ENCODE measurements at places on chromosomes 2 and 18.
A peak's percentile ranks its signal among the peaks of the same experiment; 100 is the strongest.

GRCh38 chr18:50091509-50092244, 103.3 kb downstream of the MYO5B start:
- no peak for DNase-seq

DNA sequence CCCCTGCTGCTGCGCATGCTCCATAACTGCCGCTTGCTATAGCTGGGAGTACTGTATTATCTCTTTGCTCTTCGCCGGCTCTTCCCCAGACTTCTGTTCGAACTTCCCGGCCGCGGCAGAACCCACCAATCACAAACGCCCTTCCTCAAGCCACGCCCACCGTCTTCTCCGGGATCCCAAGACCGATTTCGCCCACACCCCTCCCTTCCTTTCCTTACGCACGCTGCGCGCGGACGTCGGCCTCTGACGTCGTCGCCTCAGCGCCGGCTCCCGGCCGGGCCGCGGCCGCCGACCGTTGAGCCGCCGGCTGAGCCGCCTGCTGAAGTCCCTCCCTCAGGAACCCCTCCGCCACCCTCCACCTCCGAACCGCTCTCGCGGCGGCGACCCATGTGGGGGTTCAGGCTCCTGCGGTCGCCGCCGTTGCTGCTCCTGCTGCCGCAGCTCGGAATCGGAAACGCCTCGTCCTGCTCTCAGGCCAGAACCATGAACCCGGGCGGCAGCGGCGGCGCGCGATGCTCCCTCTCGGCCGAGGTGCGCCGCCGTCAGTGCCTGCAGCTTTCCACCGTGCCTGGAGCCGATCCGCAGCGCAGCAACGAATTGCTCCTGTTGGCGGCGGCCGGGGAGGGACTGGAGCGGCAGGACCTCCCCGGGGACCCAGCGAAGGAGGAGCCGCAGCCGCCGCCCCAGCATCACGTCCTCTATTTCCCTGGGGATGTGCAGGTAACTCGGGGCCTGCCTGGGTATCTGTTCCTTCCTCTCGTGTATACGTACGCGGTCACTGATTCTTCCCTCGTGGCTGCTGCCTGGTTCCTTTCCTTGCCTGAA, at the start of gene C2orf69:
Gene C2orf69, plus strand, starts transcription at position 242 of the 825 bp plus-strand sequence. Its CDS starts 146 bp downstream, at position 388.
- DNase-seq, result peak; percentile 95

GRCh38 chr2:126990200-126990599, 91.5 kb downstream of the TEX51 start:
- no peak for DNase-seq

- peak; percentile 41 for DNase-seq
Measured at GRCh38 chr2:201797175-201797840, 9.0 kb upstream of the CDK15 start.

GRCh38 chr2:11132036-11132671, 23.1 kb upstream of the SLC66A3 start:
- DNase-seq, result no peak

- no peak for DNase-seq
Measured at GRCh38 chr2:102749938-102750337, 11.9 kb upstream of the TMEM182 start.

DNA sequence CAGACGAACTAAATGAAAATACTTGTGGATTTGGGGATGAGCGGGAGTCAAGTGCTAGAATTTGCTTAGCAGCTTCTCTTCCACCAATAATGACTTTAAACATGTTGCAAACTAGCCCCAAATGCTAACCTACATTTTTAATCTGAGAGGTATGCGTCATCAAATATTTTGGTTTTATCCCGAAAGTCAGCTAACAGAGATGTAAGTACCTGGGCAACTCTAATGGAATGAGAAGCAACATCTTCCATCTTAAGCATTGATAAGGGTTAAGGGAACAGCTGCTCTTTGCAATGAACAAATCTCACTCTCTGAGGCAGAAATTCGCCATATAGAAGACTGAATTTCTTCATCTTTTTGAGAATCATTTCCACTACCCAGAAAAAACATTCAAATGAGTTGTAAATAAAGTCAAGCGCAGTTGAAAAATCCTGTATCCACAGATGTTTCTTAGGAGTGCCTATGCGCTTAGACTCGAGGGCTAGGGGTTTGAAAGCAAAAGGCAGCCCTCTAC, 926 bp upstream of the YPEL5 start:
- DNase-seq, result peak; percentile 58

- peak; percentile 86 for DNase-seq
Measured at GRCh38 chr2:113111823-113112287, 15.5 kb upstream of the IL1RN start.

GRCh38 chr2:210862283-210863065, 306.1 kb downstream of the CPS1 start:
- no peak for DNase-seq

DNA sequence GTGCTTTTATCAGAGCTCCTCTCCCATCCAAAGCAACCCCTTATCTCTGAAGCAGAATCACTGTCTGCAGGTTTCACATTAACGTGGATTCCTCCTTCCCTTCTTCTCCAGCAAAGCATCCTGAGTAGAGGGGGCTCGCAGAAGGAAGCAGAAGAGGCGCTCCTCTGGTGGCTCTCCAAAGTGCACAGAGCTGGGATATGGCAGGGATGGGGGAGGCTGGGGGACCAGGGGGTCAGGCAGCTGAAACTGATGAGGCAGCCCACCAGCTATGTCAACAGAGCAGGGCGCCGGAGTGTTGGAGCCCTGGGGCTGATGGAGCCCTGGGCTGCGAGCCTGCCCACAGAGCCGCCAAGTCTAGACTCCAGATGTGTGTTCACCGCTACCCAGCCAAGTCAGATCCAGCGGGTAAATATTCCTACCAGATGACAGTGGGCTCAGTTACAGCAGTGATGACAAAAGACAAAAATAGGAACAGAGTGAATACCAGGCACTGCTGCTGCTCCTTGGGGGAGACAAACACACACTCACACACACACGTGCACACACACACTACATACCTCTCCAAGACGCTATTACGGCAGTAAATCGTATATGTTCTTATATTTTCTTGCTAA, 678.3 kb upstream of the ID2 start:
- no peak for DNase-seq

GRCh38 chr18:35743916-35744315, 162.4 kb downstream of the GALNT1 start:
- DNase-seq, result no peak

GRCh38 chr2:240455272-240455646, 19.8 kb downstream of the GPC1 start:
- DNase-seq, result no peak

DNA sequence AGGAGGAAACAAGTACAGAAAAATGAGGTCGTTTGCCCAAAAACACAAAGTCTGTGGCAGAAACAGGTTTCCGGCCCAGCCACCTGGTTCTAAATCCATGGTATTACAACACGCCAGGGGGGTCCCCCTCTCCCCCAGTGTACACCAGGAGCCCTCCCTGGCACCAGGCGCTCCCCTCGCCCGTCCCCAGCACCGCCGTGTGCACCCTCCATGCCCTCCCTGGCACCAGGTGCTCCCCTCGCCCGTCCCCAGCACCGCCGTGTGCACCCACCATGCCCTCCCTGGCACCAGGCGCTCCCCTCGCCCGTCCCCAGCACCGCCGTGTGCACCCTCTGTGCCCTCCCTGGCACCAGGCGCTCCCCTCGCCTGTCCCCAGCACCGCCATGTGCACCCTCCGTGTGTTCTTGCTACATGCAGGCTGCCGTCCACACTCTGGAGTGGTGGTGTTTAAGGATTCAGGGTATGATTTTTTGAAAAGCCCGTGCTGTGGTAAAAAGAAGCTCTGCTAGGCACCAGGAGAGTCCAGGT, 59.8 kb upstream of the NFATC1 start:
- no peak for DNase-seq

GRCh38 chr2:74333175-74333574, 10.0 kb downstream of the SLC4A5 start:
- DNase-seq, result peak; percentile 41

DNA sequence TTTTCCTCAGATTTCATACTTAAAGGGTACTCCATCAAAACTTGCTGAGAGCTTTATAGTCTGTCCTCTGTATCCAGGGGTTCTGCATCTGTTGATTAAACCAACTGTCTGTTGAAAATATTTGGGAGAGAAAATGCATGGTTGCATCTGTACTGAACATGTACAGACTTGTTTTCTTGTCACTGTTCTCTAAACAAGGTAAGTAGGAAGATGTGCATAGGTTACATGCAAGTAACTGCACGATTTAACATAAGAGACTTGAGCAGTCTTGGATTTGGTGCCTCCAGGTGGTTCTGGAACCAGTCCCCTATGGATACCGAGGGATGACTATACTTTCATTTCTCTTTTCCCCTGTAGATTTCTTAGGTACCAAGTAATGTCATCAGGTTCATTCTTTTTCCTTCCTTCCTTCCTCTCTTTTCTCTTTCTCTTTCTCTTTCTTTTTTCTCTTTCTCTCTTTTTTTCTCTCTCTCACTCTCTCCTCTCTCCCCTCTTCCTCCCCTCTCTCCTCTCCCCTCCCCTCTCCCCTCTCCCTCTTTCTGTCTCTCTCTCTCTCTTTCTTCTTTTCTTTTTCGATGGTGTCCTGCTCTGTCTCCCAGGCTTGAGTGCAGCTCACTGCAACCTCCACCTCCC, 23.2 kb downstream of the ADNP2 start:
- peak; percentile 69 for DNase-seq

DNA sequence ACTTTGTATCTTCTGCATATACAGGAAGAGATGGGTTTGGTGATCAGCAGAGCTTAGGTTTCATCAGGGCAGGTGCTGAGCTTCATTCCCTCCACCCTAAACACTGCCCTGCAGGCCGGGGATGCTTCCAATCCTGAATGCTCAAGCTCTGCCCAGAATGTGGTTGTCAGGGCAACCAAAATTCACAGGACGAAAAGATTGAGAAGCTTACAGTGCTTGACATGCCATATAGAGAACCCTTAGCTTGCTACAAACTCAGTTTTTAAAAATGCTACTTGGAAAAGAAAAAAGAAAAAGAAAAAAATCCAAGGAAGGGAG, 65.6 kb downstream of the SH3RF3 start:
- DNase-seq, result no peak

- no peak for DNase-seq
Measured at GRCh38 chr2:143608758-143609157, 479.5 kb downstream of the ARHGAP15 start.

DNA sequence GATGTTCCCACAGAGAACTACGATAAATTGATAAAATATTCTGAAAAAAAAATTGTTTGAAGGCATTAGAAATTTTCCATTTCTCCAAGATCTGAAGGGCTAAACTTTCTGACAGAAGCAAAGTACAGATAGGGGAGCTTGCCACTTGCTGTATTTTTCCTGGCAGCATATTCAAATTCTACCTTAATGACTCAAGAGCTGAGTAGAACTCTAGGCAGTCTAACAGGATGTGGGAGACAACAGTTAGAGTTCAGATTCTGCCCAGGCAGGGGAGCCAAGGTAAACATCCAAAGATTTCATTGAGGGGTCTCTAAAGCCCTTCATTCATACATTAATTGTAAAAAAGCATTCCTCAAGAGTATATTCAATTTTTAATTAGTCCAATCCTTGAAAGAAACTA, 46.0 kb upstream of the RIT2 start:
- DNase-seq, result no peak
